ENCODE measurements at places on chromosomes 11 and 22. TPM values are rescaled to one million over a fixed set of nuclear protein-coding genes. Genes with fewer than 3 reads are reported as not detected.

The PKDREJ gene
- not detected for total RNA-seq

The ARVCF gene
- 59.1 TPM for total RNA-seq

The OR2D2 gene
- 0.32 TPM for total RNA-seq

The GSC2 gene
- not detected for total RNA-seq

The TRIM6 gene
- 0.97 TPM for total RNA-seq

The PGA5 gene
- not detected for total RNA-seq

The AIFM3 gene
- 0.46 TPM for total RNA-seq

The CDHR5 gene
- not detected for total RNA-seq

The TMEM25 gene
- total RNA-seq, result 21.4 TPM

The NAALAD2 gene
- 0.61 TPM for total RNA-seq

The OR52I2 gene
- total RNA-seq, result not detected

The TRIM29 gene
- total RNA-seq, result not detected

The OR8D4 gene
- total RNA-seq, result under 0.01 TPM
